NCI-H1436 treated with DMSO at 0.1 percent for 48 hours (cell line): ENCODE measurements at places on chromosomes 3 and 15.
A peak's percentile ranks its signal among the peaks of the same experiment; 100 is the strongest.

GRCh38 chr15:72174551-72175165, 22.9 kb downstream of the GRAMD2A start:
- no peak for DNase-seq

GRCh38 chr3:196518966-196519717, 4.0 kb upstream of the SMCO1 start:
- DNase-seq = no peak

GRCh38 chr3:143332026-143332425, 212.5 kb downstream of the CHST2 start:
- DNase-seq = no peak

- DNase-seq = no peak
Measured at GRCh38 chr3:4994823-4995499, 15.7 kb downstream of the BHLHE40 start.

GRCh38 chr3:50169858-50170257, 14.7 kb downstream of the SEMA3F start:
- DNase-seq = no peak

- DNase-seq = no peak
Measured at GRCh38 chr3:22453906-22454535, 703.0 kb upstream of the ZNF385D start.

GRCh38 chr3:62260655-62261054, 112.7 kb downstream of the FEZF2 start:
- no peak for DNase-seq

DNA sequence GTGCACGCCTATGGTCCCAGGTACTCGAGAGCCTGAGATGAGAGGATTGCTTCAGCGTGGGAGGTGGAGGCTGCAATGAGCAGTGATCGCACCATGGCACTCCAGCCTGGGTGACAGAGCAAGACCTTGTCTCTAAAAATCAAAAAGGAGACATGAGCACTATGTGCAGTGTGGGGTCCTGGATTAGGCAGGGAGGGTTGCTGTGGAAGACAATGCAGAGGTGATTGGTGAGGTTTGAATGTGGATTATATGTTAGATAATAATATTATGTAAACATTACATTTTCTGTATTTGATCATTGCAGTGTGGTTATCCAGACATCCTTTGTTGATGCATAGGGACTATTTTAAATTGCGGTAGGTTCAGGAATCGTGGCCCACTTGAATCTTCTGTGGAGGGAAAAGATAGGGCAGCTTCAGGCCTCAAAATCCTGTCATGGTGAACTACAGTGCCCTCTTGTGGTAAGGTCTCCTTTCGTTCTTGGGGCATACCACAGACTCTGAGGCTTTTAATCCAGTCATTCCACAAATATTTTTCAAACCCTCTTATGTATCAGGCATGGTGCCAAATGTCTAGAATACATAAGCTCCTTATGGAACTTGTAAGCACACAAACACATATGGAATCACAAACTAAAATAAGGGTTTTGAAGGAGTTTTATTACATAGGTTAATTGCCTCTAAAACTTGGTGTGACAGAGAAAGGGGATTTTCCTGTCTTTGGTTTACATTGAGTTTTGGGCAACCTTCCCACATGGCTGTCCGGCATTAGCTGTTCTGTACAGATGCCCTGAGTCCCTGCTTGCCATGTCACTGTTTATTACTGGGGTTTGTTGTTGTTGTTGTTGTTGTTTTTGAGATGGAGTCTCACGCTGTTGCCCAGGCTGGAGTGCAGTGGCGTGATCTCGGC, 37.7 kb downstream of the GPD1L start:
- DNase-seq = peak; percentile 2

DNA sequence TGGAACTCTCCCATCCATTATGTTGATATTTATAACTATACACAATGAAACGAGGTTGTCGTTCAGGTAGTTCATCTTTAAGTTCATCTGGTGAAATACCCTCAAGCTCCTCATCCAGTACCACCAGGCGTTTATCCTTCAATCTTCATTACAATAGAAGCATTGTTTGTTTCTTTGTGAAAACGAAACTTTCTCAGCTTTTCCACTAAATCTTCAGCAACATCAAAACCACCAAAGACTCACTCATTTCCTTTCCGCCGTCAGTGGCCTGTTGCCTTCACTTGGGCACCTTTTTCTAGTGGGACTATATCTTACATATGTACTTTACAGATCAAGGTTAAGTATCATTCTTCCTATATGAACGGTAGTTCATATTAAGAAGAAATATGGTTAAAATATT, 44.1 kb upstream of the TFG start:
- DNase-seq = no peak

DNA sequence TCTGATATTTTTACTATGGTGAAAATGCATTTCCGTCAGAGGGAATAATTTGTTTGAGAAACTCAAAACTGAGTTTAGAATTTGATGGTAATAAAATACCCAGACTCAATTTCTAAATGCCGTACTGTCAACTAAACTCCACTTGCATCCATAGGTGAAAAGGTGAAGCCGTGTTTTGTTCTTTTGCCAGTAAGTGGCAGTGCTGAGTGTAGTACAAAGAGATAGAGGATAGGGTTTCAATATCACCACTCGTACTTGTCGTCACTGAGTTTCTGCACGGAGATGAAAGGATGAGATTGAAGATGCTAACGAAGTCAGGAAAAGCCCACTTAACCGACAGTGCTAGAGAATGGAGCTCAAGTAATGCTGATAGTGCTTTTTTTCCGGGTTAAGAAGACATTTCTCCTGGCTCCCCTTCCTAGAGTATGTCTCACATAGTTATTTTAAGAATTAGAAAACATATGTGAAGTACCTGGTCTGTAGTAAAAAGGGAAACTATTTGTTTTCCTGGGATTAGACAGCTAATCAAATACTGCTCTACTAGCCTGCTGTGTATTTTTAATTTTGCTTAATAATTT, 345.1 kb downstream of the IL5RA start:
- DNase-seq = peak; percentile 29

- no peak for DNase-seq
Measured at GRCh38 chr3:158103081-158103886, 2.9 kb downstream of the SHOX2 start.
